ENCODE measurements at places on chromosomes 4 and X.

- DNase-seq, result no peak
Observed at GRCh38 chr4:173128199-173128890, 40.3 kb upstream of the GALNT7 start.

DNA sequence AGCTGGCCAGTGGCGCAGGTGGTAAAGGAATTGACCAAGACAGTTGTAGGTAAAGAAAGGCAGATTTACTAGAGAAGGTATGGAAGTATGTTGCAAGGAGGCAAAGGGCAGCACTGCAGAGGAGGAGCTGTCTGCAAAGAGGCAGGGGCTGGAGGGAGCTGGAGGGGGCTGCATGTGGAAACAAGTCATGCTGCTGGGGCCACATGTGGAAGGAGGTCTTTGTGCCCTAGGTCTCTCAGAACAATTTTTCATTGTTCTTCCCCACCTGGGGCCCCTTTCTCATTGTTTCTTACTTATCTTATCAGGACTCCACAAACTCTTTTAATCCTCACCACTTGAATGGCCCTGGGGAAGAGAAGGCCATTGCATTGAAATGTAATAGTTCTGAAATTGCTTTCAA, 144.8 kb upstream of the PLAC1 start:
- DNase-seq, result no peak

- no peak for DNase-seq
Observed at GRCh38 chr4:118954246-118954645, 65.6 kb downstream of the SYNPO2 start.

- no peak for DNase-seq
Observed at GRCh38 chr4:56752985-56753384, 68.5 kb downstream of the SPINK2 start.
